Stimulated activated CD8-positive, alpha-beta memory T cell treated with anti-CD3 and anti-CD28 coated beads, Interleukin-4, amount 100 ng/mL, for 48 hours (primary cell): ENCODE measurements at places on chromosomes 2 and 18.

DNA sequence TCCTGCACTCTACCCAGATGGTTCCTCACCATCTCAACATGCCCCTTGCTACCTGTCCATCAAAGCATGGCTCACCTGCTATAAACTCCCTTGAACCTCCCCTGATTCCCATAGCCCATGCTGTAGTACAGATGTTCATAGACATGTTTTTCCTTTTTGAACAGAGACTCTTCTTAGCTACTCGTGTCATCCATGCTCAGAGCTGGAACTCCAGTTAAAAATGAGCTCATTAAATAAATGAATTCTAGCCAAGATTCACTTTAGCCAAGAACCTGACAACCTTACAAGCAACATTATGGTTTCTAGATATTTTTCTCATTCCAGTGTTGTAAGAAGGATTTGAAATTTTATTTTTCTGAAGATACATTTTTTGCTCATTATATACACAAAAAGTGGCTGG, 65.0 kb downstream of the SCG2 start:
- DNase-seq, result no peak

GRCh38 chr18:23324861-23325260, 128.2 kb upstream of the RIOK3 start:
- DNase-seq, result no peak

DNA sequence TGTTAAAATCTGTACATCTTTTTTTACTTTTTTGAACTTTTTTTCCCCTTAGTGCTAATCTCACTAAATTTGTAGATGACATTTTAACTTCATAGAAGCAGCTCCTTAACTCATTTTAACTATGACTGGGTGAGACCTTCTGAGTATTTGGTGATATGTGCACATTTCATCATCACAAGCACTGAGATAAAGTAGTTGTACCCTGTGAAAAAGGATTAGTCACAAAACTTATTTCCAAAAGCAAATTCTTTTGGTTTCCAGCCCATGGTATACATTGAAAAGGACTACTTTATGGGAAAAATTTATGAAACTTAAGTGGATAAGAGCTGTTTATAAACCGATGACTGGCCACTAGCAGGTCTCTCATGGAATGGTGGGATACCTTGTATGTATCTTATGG, 581.5 kb downstream of the PLCL1 start:
- DNase-seq, result no peak

GRCh38 chr18:51039138-51040112, 9.4 kb downstream of the SMAD4 start:
- no peak for DNase-seq

DNA sequence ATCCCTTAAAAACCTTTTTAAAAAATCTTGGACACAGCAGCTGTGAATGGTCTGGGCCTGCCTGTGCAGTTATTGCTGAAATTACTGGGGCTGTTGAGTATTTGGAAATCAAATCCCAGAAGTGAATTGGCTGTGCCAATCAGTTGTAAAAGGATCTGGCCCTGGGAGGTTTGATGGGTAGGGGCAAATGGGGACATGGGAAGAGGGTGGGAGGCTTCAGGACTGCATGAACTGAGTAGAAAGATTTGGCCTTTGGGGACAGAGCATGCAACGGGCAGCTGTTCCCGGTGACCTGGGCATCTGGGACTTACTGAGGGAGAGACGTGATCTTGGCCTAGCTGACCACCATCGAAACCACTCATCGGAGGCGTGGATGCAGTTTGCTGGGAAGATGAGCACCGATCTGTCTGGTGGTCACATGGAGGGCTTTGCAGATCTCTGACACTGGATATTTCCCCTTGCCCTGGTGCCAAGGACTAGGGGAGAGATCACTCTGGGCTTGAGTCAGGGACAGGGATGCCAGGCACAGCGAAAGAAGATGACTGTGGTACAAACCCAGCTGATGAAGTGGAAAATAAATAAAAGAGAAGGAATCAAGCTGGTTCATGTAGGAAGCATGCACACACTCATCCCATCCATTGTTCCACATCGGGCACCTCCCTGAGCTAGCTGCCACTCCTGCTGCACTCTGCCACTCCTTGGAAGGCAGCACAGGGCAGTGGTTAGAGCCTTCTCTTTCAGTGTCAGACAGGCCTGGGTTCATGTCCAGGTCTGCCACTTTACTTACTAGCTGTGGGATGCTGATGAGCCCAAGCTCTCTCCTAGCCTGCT, 58.4 kb downstream of the SEMA4F start:
- DNase-seq, result no peak
